ENCODE measurements at places on chromosomes 5 and 9.

DNA sequence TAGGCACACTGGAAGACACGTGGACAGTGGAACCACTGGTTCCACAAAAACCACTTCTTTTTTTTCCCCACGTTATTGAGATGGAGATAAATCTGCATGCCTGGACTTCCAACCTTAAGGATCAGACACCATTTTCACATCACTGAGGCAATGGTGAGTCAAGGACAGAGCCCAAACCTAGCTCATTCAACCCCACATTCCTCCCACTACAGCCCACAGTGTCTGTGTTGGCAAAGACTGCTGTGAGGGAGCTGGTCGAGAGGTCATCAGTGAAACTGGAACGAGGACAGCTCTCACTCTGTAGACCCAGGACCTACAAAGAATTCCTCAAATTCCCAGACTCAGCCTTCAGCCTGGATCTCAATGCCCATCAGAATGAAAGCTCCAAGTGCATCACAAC, 74.8 kb downstream of the ABCA1 start:
- H3K36me3 ChIP-seq, result peaks cover 29% of the 10 kb centered on the region
- no peaks in the 10 kb centered on the region for H3K27me3 ChIP-seq
- H3K27ac ChIP-seq, result no peak overlapping the region
- DNase-seq, result no peak
- peaks cover 18% of the 10 kb centered on the region for H3K4me1 ChIP-seq

GRCh38 chr5:68476854-68477253, 261.3 kb downstream of the PIK3R1 start:
- H3K27ac ChIP-seq, result no peak overlapping the region
- DNase-seq, result no peak
- no peak overlapping the region for H3K4me3 ChIP-seq
- H3K4me1 ChIP-seq, result peaks cover 18% of the 10 kb centered on the region
- no peaks in the 10 kb centered on the region for H3K27me3 ChIP-seq

DNA sequence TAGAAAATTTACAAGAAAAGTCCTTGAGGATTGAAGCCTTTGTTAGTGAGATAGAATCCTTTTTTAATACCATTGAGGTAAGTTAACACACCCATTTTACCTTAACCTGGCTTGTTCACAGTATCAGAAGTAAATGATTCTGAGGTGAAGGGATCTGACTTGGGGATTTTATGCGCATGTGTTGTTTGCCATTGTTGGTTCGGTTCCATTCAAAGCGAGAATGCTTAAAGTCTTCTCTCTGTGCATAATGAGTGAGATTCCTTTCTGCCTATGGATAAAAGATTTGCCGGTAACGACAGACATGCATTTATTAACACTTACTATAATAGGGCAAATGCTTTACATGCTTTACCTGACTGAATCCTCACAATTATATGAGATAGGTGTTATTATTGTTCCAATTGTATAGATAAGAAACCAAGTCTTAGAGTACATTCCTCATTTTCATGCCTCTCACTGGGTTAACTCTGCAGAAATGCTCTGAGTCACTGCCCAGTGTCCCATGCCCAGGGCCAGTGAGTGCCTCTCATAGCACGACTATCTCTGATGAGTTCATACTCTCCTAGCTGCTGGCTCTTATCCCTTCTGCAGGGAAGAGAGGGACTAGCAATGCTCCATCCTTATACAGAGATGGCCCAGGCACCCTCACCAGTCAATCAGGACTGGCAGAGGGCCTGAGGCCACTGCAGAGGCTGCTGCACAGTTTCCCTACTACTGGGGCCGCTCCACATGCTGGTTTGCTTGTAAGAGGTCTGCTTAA, 54.4 kb downstream of the CMYA5 start:
- peak; percentile 32 for DNase-seq
- no peak overlapping the region for H3K4me3 ChIP-seq
- peaks cover 43% of the 10 kb centered on the region for H3K4me1 ChIP-seq
- peaks cover 29% of the 10 kb centered on the region for H3K36me3 ChIP-seq

DNA sequence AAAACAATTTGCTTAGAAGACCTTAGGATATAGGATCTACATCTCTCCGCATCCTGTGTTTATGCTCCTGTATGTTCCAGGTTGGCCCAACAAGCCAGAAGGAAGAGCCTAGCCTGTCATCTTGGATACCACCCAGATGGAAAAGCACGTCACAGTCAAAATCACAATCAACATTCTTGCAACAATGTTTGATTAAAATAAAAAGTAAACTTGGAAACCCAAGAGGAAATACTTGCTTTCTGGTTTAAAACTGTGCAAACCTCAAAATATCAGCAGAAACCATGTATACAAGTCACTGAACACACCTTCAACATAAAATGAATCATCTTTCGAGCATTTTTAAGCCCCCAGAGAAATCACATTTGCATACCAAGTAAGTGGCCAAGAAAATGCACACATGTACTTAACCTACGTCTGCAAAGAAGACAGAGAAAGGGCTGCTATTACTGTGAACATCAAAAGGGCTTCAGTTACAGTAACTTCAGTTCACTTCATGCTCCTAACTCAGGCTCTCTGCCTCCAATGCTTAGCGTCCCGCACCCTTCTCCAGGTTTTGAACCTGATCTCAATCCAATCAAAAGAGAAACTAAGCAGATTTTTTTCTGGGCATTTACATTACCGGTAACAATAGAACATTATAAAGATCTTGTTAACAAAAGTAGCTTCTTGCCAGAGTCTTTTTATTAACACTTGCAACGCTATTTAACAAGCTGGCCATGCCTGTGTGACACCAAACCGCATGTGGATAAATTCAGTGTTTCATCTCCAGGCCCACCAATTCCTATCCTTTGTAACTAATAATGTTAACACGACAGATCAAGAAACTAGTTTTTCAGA, 1.3 kb downstream of the ENC1 start:
- H3K27me3 ChIP-seq, result peaks cover 4% of the 10 kb centered on the region
- peaks cover 95% of the 10 kb centered on the region for H3K4me1 ChIP-seq
- H3K27ac ChIP-seq, result peak overlapping the region; percentile 94
- no peak for DNase-seq

- H3K4me3 ChIP-seq, result no peak overlapping the region
- H3K36me3 ChIP-seq, result no peaks in the 10 kb centered on the region
- peak; percentile 23 for DNase-seq
- no peaks in the 10 kb centered on the region for H3K4me1 ChIP-seq
- H3K27me3 ChIP-seq, result no peaks in the 10 kb centered on the region
Observed at GRCh38 chr9:118522093-118523028, 818.2 kb downstream of the TLR4 start.

Data from left ventricle myocardium inferior (tissue), 1 donor.